RCC 7860 (cell line): ENCODE measurements at places on chromosomes 7 and 10.

GRCh38 chr10:109880886-109881768 lies 42.2 kb downstream of the XPNPEP1 start:
- no peak for DNase-seq

GRCh38 chr10:124058346-124059003 lies 34.9 kb downstream of the CHST15 start:
- DNase-seq: no peak

- no peak for DNase-seq
These were observed 55.3 kb upstream of the ADO start for GRCh38 chr10:62749093-62749683.

DNA sequence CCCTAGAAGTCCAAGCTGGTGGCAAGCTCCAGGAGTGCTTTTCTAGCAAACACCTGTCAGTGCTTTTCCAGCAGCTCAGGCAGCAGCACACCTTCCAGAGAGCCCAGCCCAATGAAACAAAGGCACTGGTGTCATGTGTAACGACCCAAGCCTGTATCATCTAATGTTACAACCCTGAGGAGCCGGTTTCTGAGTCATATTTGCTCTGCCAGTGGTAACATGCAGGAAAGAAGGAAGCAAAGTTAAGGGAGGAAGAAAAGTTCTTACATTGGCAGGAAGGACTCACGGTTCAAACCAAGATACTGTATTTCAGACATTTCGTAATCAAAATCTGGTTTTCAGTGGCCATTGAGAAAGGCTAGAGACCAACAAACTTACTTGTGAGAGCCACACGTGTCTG lies at the start of gene ANKRD22:
Gene ANKRD22 (minus strand): TSS at position 139 of the 400 bp plus-strand sequence. CDS start 237 bp downstream, outside the sequence.
- DNase-seq: peak; percentile 41

DNA sequence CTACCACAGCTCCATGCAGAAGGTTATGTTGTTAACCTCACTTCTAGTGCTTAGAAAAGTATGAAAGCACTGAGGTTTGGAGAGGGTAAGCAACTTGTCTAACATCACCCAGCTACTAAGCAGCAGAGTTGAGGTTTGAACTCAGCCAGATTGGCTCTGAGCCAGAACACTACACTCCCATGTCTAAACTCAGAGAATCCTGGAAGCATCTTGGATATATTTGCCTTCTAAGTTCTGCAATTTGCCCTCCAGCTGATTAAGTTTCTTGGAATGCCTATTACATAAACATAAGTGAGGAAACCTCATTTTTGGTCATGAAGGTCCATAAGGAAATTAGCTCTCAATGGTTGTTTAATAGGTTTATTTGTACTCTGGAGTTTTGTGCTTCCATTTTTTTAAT lies 78.1 kb upstream of the PHYHIPL start:
- DNase-seq: no peak

GRCh38 chr10:78411716-78412115 lies 378.1 kb downstream of the RPS24 start:
- no peak for DNase-seq

DNA sequence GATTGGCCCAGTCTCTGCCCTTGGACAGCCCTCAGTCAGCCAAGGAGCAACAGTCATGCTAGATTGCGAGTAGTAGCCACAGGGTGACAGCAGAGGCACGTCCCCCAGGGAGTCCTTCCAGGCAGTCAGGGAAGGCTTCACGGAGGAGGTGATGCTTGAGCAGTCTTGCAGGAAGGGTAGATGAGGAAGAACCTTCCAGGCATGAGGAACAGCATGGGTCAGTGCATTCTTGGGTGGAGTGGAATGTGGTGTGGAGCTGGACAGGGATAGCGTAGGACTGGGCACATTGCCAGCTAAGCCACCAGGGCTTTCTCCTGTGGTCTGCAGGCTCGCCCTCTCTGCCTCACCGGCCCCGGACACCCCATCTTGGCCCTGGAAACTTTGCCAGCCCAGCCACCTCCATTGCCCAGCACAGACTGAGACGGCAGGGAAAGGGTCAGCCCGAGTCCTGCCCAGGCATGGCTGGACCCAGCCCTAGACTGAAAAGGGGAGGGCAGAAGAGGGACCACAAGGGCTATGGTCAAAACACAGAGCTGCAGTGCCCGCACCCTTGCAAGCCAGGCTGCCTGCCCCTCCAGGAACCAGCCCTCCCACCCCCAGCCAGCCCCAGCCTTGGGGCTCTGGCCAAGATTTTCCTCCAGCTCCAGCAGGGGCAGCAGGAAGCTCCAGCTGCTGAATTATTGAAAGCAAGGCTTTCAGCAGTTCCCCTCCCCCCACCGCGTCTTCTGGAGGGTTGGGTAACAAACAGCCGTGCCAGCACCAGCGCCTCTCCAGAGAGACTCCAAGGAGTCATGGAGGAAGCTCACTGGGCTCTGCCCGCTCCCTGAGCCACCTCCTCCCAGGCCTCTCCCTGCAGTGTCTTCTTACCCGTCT lies 18.7 kb downstream of the SRRM3 start:
- DNase-seq: peak; percentile 99

GRCh38 chr7:81503336-81503735 lies 266.5 kb downstream of the HGF start:
- DNase-seq: no peak

- peak; percentile 65 for DNase-seq
These were observed at the start of gene FAM53B for GRCh38 chr10:124744102-124745050. Gene FAM53B (minus strand): TSS chr10:124744378. CDS start chr10:124706713, 37,665 bp downstream.

- DNase-seq: no peak
These were observed 113.5 kb downstream of the HTR5A start for GRCh38 chr7:155183655-155184054.

DNA sequence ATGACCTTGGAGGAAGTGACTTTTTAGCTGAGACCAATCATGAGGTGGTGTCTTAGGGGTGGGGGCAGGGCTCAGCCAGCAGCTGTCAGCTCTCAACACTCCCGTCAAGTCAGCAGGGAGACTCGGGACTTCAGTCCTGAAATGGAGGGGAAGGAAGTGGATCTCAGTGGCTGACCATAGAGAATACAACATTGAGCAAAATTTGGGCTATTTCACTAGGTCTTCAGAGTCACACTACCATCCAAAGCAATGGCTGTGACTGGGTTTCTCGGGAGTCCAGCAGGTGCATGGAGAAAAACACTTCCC lies 16.8 kb upstream of the GIMAP6 start:
- DNase-seq: no peak

DNA sequence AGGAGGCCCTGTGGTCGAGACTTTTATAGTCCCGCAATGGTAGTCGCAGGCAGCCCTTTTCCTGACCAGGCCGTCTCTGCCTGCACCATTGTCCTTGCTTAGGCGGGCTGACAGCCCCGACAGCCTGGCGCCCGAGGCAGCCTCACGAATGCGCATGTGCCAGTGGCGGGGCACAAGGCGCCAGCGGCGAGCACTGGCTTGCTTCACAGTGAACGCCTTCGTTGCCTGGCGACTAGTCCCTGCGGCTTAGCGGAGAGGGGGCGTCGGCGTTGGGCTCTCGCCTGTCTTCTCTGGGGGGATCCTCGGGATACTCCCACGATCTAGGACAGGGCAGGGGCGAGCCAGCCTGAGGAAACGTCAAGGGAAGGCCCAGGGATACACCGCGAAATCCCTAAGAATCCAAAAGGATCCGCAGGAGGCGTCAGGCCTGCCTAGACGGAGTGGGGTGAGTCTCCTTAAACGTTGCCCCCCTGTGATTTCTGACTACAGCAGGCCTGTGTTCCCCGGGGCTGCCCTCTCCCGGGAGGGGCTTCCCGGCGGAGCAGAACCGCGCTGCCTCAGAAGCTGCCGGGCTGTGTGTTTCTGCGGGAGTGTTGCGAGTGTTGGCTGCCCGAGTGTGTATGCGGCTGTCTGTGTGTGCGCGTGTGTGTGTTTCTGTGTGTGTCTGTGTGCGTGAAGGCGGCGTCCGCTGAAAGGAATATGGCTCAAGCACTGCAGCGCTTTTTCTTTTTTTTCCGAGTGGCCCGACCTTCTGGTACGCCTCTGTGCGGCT lies 20.5 kb upstream of the ZNF273 start:
- no peak for DNase-seq

DNA sequence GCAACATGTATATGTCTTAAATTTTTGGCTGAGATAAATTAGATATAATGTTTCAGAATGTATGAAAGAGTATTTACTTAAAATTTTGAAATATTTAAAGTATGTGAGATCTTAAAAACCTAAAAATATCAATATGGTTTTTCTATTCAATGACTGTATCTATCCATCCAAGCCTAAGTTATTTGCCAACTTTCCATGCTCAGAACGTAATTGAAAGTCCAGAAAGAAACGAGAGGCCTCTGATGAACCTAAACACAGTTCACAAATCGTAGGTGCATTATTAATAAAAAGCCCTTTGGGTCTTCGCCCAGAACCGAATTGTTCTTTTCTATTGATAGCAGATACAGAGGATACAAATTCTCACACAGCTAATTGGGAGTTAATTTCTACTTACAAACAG lies 6.5 kb downstream of the SVIL start:
- DNase-seq: no peak

DNA sequence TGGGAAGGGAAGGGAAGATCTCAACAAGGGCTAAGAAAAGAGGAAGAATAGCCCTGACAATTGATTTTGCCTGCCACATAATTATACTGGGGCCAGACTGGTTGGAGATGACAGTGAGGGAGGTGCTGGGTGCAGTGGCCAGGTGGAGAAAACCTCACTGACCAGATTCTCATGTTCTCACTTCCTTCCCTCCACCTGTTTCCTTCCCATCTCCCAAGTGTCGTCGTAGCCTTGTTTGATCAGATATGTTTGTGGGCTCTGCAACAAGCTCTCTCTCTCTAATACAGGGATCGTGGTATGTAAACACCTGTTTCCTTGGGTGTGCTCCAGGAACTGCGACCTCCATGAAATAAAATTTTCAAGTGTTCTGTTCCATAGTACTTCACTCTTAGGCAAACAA lies 60.2 kb downstream of the VCL start:
- DNase-seq: no peak

DNA sequence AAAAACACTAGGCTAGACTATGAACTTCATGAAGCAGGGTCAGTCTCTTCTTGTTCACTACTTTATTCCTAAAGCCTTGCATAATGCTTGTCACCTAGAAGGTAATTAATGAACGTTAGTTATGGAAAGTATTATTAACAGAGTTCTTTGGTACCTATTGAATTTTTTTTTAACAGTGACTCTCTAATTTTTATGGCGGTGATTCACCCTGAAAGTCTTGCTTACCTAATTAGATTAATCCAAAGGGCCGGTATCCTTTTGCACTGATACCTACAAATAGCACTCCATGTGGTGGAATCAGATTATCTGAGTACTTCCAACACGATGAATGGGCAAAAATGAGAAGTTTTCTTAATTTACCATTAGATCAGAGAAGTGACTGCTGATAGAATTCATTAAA lies 31.7 kb downstream of the STAM start:
- DNase-seq: no peak

DNA sequence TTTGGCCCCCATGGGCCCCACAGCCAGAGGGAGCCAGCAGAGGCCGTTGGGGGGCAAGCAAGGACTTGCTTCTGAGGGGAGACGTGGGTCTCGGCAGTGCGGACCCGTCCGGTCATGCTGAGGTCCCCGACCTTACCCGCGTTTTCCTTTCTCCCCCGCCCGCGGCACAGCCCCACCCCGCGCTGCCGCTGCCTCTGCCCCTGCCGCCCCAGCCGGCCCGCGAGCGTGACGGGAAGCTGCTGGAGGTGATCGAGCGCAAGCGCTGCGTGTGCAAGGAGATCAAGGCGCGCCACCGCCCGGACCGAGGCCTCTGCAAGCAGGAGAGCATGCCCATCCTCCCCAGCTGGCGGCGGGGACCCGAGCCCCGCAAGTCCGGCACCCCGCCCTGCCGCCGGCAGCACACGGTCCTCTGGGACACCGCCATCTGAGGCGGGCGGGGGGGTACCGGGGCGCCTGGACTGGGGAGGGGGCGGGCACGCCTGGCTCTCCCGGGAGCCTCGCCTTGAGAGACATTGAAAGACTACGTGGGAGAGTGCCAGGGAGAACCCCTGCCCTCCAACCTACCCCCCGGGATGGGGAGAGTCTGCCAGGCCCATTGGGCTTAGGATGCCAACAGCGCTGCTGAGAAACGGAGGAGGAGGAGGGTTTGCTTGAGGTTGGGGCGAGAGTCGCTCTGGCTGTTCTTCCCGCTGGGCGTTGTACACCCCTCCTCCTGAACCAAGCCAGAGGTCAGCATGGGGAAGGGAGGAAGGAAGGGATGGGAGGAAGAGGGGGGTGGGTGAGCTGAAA lies 9.9 kb downstream of the NYAP1 start:
- no peak for DNase-seq

GRCh38 chr10:5557799-5558771 lies 33.3 kb downstream of the CALML3 start:
- no peak for DNase-seq

DNA sequence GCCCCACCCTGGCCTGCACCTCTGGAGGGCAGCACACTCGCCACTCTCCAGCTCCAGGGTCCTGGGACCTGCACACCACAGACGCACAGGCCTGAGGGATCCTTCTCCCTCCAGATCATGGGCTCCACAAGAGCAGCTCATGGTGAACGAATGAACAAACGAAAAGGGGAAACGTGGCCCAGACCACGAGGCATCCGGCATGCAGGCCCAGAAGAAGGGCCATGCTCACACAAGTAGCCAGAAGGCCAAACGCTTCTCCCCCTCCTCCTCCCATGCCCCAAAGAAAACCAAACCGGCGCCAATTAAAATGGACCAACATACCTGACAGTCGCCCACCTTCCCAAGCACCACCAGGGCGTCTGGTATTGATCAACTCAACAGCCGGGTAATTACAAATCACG lies 30.4 kb downstream of the MAD1L1 start:
- DNase-seq: no peak

GRCh38 chr7:26779978-26780595 lies 84.3 kb downstream of the SKAP2 start:
- DNase-seq: no peak

DNA sequence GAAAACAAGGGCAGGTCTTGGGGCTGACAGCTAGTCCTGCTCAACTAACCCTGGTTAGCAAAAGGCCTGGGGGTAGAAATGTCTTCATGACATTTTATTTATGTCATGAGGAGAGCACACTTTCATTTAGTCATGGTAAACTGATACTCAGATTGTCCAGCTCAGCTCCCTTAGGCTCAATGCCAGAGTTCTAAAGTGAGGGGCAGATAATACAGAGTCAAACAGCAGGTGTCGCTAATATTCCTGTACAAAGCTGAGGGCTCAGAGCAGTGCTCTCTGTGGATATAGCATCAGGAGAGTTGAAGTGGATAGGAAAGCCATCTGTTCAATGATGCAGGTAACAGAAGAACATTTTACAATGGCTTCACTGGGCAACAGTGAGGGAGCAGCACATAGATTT lies 26.8 kb upstream of the CALCR start:
- no peak for DNase-seq

DNA sequence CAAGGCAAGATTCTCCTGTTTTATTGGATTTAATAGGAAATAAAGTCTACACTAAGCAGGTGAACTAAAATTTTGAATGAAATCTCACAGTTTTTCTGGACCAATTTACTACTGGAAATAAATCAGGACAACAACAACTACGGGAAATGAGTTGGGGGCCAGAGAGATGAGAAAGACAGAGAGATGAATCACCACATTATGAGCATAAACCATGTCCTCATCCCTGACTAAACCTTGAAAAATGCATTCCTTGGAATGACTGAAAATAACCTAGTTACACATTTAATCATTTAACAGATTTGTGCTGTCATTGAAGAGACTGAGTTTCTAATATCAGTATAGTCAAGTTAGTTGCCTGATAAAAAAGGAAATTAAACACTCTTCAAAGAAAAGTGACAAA lies 608.4 kb upstream of the KCND2 start:
- peak; percentile 94 for DNase-seq

GRCh38 chr7:135706858-135707569 lies 21.0 kb downstream of the SLC13A4 start:
- no peak for DNase-seq
